ENCODE measurements at places on chromosomes 7 and 10.
A peak's percentile ranks its signal among the peaks of the same experiment; 100 is the strongest.

- DNase-seq = no peak
These were observed 158.5 kb downstream of the CACNA2D1 start for GRCh38 chr7:82284936-82285519.

DNA sequence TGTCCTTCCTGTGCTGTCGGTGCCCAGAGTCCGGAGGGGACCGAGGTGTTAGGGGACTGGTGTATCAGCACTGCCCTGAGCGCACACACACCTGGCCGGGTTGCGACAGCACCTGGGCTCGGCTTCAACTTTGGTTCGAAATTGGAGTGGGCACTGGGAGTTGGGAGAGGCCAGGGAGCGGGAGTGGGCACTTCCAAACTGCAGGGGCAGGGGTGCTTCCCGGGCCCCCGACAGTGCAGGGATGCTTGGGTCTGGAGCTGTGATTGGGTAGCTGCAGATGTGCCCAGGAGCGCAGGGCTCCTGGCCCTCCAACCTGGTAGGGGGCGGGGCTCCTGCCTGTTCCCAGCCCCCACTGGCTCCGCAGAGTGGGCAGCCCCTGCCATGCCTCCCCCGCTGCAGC lies 7.7 kb downstream of the BBS9 start:
- DNase-seq = no peak

GRCh38 chr10:102831322-102832071 lies 5.7 kb downstream of the CYP17A1 start:
- no peak for DNase-seq

GRCh38 chr10:103739039-103739764 lies 116.2 kb downstream of the SH3PXD2A start:
- no peak for DNase-seq

GRCh38 chr7:68770649-68771048 lies 827.6 kb upstream of the AUTS2 start:
- no peak for DNase-seq

DNA sequence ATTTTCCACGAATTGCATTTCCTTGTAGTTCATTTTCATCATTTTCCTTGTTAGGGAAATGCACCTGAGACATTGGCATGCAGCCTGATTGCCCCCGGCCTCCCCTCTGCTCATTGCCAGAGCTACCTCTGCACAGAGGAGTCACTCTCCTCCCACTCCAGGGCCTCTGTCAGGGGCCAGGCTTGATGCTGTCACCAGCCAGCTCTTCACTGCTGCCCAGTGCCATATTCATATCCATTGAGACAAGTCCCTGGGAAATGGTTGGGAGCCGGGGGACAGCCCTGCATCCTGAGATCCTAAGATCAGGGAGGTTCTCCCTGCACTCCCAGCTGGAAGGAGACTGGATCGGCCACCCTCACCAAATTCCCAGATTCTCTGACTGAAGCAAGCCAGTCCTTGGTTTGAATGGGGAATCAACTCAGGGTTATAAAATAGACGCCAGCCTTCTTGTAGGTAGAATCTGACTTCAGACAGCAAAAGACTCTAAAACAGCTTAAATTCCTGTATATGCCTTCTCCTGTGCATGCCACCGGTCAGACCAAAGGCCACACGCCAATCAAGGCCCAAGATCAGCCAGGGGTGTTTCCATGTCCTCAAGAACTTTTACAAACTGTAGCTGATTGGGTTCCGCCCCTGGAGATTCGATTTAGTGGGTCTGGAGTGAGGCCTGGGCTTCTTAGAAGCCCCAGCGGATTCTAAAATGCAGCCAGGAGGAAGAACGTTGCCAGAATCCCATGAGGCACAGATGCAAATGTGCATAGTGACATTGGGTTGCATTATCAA lies 86.5 kb downstream of the PARP12 start:
- DNase-seq = no peak

DNA sequence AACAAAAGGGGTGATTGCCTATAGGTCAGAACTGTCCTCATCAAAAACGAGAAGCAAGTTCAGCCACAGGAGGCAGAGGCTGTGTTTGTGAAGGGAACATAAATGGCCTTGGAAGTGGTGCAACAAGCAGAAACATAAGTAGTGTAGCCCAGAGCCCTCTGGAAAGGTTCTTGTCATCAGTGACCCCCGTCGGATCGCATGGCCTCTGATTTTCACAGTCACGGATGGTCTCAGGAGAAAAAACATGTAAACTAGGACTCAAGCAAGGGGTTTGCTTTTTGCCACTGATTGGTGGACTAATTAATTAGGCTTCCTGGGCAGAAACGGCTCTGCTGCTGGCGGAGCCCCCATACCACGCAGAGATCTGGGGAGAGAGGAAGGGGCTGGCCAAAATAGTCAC lies 496.5 kb upstream of the MKI67 start:
- no peak for DNase-seq

GRCh38 chr7:158818325-158819213 lies 10.7 kb downstream of the ESYT2 start:
- peak; percentile 15 for DNase-seq

Data from hypothalamus (tissue), 51 donors.